ENCODE measurements at places on chromosomes 1 and 21.
A peak's percentile ranks its signal among the peaks of the same experiment; 100 is the strongest.

DNA sequence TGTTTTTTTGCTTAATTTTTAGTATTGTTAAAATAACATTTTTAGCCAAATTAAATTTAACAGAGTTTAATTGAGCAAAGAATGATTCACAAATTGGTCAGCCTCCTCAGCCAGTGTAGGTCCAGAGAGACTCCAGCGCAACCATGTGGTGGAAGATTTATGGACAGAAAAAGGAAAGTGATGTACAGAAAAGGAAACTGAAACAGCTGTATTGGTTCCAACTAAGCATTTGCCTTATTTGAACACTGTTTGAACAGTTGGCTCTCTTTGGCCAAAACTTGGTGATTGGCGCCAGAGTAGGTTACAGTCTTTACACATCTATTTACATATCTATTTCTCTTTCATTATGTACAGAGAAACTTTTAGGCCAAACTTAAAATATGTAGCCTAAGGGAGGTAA lies 19.4 kb downstream of the RPS6KC1 start:
- peak; percentile 40 for DNase-seq

DNA sequence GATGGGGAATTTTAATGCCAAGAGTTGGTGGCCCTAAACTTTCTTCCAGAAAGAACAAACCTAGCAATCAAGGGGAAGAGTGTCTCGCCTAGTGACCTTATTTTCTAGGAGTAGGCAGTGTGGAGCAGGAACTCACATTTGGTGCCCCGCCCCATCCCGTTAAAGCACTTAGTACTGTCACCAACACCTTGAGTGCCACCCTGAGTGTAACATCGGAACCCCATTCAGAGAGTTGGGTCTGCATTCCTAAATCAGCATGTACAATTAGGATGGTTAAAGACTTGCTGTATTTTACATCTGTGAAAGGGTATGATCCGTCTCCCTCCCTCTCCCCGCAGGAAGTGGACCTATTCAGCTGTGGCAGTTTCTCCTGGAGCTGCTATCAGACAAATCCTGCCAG lies 15.5 kb downstream of the ETS2 start:
- no peak for DNase-seq

- no peak for DNase-seq
Observed at GRCh38 chr1:29592731-29593130, 356.4 kb downstream of the PTPRU start.

- no peak for DNase-seq
Observed at GRCh38 chr21:14095056-14095455, 115.7 kb downstream of the LIPI start.

GRCh38 chr1:201539561-201540431 lies 869 bp downstream of the NAV1 start:
- no peak for DNase-seq

DNA sequence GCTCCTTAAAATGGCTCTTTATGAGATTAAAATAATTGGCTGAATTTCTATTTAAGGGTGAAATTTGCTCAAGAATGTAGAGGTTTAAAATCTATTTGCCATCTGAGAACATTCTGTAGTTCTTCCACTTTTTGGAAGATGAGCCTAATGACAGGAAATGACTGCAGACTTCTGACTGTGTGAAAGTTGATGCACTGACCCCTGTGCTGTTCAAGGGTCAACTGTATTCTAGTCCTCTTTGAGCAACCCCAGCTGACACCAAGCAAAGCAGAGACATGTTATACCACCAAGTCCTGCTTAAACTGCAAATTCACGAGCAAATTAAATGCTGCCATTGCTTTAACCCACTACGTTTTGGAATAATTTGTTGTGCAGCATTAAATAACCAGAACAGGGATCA lies 26.6 kb downstream of the DDAH1 start:
- DNase-seq = no peak

GRCh38 chr1:201795066-201795465 lies 33.9 kb upstream of the IPO9 start:
- no peak for DNase-seq

GRCh38 chr1:4603295-4604110 lies 50.9 kb upstream of the AJAP1 start:
- DNase-seq = no peak

DNA sequence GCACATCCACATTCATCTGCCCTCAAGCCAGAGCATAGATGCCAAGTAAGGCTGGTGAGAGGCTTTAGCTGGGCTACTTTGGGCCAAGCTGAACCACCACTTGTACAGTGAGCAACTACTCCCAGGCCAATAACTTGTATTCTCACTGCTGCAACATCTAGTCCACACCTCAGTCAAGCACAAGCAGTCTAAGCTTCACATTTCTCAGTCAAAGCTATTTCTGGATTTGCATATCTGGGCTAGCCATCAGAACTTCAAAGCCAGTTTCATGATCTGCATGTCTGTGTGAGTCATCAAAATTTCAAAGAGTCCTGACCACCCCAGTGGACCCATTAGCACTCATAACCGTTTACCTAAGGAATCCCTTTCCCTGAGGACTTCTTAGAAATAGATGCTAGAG lies 77.7 kb upstream of the DIRAS3 start:
- no peak for DNase-seq

GRCh38 chr1:169682071-169682470 lies 29.3 kb downstream of the SELL start:
- no peak for DNase-seq

- DNase-seq = no peak
Observed at GRCh38 chr1:212432272-212432660, 454 bp upstream of the NENF start.

DNA sequence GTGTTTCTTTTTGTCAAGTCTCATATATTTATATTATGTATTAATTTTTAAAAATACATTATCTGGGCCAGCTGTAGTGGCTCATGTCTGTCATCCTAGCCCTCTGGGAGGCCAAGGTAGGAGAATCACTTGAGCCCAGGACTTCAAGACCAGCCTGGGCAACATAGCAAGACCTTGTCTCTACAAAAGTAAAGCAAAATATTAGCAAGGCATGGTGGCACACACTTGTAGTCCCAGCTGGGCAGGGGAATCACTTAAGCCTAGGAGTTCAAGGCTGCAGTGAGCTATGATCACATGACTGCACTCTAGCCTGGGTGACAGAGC lies 189.1 kb downstream of the SMYD3 start:
- no peak for DNase-seq

- DNase-seq = no peak
Observed at GRCh38 chr1:225299624-225300023, 128.2 kb downstream of the LBR start.

GRCh38 chr1:19169642-19170041 lies 40.4 kb downstream of the UBR4 start:
- no peak for DNase-seq

GRCh38 chr1:171152549-171152948 lies 32.6 kb upstream of the FMO2 start:
- DNase-seq = no peak

DNA sequence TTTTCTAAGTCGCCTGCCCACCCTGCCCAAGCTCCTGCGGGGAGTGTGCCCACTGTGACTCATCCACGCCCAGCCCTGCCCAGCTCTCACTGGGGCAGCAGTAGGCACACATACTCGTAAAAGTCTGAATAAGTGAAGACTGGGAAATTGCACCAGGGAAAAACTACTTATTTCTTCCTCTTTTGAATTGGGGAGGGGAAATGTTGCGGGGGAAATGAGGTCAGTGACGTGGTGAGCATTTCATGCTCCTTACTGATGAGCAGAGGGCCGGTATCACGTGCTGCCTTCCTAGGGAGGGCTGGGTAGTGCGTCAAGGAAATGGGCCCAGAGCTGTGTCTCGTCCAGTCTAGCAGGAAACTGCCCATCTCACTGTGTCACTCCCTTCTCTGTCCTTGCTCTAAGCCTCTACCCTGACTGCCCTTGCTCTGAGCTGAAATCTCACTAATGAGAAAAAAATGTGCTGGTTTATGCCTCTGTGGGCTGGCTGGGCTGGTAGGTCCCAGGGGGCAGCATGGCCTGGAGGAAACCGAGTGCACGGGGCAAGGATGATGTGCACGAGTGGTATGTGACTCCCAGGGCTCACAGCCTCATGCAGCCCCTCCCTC lies 13.5 kb upstream of the TNFRSF1B start:
- peak; percentile 26 for DNase-seq

DNA sequence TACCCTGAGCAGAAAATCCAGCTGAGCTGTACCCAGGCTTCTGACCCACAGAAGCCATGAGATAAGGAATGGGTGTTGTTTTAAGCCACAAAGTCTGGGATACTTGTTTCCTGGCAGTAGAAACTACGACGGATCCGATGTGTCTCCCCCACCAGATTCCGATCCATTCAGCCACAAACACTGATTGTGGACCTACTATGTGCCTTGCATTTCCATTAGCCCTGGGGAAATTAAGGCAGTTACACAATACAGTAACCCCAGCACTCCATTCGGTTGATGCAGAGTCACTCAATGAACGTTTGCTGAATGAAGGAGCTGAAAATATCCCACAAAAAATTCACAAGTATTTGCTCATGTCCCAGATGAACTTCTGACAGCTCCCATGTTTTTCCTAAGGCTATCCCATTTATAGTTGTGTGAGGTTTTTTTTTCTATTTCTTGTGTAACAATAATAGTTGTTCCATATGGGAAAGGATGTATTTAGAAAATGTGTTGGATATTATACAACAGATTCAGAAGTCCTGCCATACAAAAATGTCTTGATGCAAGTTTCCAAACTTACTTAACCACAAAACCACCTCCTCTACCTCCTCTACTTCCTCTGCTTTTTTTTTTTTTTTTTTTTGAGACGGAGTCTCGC lies 29.6 kb upstream of the KAZN start:
- no peak for DNase-seq

DNA sequence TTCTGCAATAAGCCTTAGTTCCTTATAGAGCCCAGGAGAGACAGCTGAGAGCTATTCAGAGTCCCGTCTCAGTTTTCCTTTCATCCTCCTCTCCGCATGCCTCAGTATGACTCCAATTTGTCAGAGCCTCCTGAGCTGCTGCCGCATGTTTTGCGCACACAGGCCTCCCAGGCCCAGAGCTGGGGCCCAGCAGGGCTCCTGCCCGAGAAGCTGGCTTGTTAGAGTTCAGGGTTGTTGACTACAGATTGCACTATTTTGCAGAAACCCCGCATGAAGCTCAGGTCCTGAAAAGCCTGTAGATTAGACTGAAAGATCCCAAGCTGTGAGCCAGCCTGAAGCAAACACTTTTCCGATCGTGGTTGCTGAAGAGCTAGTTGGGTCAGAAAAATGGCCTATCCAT lies 51.5 kb downstream of the IGSF5 start:
- no peak for DNase-seq

DNA sequence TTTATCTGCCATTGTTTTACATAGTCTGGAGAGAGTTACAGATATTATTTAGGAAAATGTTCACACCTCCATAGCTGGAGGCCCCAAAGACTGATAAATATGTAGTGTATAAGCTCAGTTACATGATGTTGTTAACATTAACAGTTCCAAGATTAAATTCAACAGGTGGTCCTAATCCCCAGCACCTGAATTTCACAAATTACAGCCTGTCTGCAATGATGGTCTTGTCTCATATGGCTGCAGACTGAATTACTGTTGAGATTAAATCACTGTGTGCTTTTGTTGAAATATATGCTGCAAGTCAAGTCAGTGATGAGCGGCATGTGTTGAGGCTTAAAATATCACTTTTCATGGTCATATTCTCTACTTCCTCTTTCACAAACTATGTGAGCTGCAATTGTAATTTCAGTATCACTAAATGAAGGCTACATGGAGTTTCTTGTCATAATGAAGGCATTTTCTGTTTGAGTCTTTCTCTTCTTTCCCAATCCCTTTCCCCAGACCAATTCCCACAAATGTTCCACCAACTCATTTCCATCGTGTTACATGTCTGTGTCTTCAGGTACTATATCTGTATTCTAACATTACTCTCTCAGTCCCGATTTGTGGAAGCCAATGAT lies 4.2 kb downstream of the ST6GALNAC5 start:
- no peak for DNase-seq

DNA sequence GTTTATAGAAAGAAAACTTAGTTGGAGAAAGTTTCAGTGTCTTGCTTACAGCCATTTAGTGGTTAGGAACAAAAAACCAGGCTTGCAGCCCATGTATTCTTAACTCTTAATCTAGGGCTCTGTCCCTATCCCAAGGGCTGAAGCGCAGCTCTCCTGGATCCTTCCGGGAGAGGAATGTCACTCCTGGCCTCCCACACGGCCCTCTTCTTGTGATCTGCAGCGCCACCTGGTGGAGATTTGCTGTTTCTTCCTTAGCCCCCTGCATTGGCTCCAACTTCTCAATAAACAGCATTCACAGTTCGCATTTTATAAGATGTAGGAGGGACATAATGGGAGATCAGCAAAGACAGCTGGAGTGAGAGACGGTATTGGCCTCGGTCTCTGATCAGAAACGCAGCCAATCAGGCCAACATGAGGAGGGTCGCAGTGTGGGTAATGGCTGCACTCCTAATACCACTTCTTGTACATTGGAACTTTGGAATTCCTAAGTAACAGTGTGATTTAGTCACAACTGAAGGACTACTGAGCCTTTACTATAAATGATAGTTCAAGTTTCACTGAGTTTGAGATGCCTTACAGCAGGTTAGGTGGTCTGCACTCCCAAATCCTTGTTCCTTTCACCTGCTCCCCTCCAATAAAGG lies 283.4 kb downstream of the ASTN1 start:
- DNase-seq = peak; percentile 35

- DNase-seq = no peak
Observed at GRCh38 chr1:83631851-83632250, 367.1 kb downstream of the TTLL7 start.

- no peak for DNase-seq
Observed at GRCh38 chr21:35779690-35780570, 280.4 kb downstream of the SETD4 start.

DNA sequence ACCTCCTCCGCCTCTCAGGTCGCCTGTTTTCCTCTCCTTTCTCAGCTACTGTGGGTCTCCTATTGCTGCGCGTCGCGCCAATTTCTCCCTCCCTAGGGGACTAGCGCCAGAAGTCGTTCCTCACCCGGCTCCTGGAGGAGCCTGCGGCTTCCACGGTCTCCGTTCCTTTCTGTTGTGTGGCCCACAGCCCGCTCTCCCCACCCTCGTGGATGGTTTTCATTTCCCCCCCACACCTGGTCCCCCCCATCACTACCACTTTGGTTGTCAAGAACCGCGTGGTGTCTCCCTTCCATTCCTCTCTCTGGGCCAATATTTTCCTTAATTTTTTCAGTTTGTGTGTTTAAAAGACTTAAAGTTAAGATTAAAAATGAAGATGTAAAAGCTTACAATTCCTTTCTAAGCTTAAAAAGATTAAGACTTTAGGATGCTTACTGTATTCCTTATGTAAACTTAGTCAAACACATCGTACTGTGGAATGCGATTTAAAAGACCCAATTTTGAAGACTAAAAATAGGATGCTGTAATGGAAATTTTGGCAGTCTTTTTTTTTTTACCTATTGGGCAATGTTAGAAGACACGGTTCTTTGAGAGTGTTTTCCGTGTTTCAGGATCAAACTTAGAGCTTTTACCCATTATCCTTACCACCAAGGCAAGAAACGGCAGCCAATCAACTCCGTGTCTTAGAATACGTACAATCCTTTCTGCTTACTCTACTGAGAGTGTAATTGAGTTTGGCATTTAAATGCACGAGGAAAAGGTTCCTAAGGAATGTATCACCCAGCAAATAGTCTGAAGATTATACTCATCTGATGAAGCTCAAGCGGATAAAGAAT lies 773 bp downstream of the CNST start:
- peak; percentile 77 for DNase-seq

- DNase-seq = no peak
Observed at GRCh38 chr1:64550946-64551605, 81.1 kb downstream of the CACHD1 start.

- DNase-seq = no peak
Observed at GRCh38 chr1:243796016-243796415, 54.0 kb downstream of the AKT3 start.
